SW480 (cell line): ENCODE measurements at places on chromosomes 5 and 9.

DNA sequence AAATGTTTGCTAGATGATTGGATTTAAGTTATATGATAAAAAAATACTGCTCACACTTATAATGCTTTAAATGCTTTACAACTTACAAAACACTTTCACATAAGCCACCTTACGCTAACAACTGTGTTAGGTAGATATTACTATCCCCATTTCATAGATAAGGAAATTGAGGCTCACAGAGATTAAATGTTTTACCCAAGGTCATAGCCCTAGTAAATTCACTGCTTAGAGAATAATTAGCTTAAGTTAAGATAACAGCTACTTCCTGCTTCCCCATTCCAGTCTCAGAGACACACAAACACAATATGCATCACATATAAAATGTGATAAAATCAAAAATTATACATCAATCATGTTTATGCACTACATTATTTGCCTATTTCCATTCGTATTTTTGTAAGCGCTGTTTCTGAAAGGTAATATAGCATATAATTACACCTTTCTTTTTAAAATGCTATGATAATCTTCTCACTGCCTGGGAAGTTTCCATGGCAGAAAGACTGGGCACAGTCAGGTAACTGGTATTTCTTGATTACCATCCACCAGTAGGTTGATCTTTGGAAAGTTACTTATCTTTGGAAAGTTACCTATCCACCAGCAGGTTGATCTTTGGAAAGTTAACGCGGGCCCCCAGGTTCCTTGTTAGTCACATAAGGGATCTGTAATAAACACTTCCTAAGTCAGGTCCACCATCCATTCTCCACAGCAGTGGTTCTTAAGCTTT, 101.1 kb downstream of the NFIB start:
- DNase-seq, result no peak

- DNase-seq, result no peak
Observed at GRCh38 chr9:123096987-123097386, 63.5 kb downstream of the GPR21 start.

DNA sequence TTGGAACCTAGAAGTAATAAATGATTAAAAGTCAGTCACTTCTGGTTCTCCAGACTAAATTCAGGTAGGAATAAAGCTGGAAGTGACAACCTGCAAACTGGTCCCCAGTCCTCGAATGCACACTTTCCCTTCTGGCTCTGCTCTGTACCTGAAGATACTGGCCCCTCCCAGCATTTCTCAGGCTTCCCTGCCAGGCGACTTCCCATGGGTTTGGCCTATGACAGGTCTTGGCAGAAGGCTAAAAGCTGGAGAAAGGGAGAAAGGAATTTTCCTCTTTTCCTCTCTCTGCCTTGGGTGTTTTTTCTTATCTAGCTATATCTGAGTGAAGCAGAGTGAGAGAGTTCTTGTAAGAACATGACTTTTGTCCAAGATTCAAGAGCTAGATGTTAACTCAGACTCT, 1005.7 kb downstream of the DTWD2 start:
- DNase-seq, result no peak

DNA sequence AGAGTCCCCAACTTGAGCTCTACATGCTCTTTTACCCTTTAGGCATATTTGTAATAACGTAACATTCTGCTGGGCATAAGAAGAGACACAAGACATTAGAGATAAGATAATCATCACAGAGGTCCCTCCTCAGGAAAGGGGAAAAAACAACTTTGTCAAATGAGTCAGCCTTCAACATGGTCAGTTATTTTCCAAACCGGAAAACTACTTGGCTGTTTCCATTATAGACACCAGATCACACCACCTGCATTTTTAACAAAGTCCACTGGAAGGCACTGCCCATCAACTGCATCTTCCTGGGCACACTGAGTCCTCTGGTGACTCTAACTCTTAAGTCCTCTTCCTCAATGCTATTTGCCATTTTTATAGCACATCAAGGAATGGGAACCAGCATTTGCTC, 221.8 kb downstream of the FAM114A2 start:
- DNase-seq, result no peak
